NCI-H446 (cell line): ENCODE measurements at places on chromosomes 12 and 14.

GRCh38 chr12:27652174-27652763, 44.0 kb upstream of the REP15 start:
- DNase-seq: peak; percentile 81

DNA sequence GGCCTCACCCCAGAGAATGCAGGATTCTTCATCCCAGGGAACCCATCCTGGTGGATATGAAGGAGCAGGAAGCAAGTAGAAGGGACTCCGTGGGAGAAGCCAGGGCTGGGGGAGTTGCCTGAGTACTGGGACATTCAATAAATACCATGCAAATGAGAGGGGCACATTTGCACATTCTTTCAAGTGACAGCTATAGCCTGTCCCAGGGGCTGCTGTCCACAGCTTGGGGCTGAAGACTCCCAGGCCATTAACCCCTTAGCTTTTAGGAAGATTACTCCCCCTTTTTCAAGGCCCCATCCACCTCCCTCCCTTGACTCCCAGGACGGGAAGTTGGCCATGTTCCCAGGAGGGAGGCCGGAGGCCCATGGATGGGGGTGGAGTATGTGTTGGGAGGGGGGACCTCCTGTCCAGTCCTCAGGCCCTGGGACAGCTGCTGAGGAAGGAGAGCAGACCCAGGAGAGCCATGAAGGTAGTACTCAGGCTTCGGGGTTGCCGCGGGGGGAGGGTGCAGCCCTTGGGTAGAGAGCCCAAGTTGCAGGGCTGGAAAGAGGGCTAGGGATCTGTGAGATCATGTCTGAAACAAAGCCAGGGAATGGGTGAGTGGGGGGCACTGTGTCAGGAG, 974 bp upstream of the TNS2 start:
- DNase-seq: no peak

DNA sequence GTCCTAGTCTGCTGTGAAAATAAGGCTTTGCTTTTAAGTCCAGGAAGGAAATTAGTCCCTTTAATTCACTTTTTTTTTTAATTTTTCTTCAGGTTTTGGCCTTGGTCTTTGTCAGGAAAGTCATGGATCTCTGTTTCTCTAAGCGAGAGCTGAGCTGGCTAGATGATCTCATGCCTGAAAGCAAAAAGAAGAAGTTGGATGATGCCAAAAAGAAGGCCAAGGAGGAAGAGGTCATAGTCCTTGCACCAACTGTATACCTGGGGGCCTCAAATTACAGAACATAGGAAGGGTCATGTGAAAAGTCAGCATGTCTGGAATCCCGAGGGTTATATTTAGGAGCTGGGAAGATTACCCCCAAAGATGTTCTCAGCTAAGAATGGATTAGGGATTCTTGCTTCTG, 72.3 kb downstream of the SLC4A8 start:
- DNase-seq: no peak

DNA sequence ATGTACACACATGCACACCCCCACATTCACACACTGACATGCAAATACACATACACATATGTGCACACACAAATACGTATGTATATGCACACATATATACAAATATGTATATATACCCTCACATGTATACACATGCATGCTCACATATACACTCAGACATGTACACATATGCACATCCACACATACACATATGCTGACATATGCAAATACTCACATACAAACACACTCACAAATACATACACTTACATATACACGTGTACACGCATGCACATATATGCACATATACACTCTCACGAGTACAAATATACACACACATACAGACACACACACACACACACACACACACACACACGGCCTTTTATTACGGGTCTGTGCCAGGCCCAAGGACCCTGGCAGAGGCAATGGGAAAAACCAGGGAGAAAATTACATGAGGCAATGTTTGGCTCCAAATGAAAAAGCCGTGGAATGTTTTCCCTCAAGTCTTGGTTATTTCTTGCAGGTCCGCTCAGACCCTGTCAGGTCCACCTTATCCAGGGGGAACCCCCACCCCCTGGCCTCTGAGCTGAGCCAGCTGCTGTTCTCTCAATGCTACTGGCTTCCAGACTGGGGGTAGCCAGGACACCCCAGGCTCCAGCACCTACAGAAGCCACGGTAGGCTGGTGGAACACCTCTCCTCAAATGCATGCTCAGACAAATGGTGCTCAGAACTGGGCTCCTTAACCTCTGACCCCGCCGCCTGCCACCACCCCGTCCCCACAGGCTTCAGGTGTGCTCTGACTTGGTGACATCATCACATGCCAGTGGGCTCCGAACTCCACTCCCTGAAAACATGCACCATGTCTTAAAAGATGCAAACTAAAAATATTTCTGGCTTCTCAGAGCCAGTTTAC, 54.7 kb downstream of the BCL11B start:
- no peak for DNase-seq

- DNase-seq: no peak
Observed at GRCh38 chr12:1820191-1820895, at the start of gene LRTM2. Gene LRTM2, plus strand, starts transcription at chr12:1820565. Its CDS starts 7,584 bp downstream, at chr12:1828149.

DNA sequence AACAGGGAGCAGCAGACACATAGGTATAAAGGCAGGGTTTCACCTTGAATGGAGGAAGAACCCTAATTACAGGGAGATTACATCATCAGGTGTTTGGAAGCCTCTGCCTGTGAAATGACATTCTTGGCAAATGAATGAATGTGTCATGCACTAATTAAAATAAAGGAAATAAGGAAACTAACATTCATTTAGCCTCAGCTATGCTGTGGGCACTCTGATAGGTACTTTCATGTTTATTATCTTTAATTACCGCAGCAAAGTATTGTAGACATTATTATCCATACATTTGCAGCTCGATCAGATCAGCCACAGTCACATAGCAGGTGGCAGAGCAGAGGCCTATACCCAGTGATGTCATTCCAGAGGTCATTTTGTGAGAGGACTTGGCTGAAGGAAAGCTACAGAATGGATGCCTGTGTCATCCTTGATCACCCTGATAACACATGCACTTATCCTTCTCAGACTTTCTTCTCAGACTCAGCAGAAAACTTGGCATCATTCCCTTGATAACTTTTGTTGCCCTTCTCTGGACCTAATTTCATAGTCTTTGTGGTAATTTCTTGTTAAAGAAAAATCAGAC, 18.4 kb downstream of the ZNF664 start:
- DNase-seq: no peak

- no peak for DNase-seq
Observed at GRCh38 chr14:73266317-73266716, 29.0 kb downstream of the PAPLN start.

GRCh38 chr12:49092816-49093406, 1.7 kb downstream of the DHH start:
- no peak for DNase-seq

DNA sequence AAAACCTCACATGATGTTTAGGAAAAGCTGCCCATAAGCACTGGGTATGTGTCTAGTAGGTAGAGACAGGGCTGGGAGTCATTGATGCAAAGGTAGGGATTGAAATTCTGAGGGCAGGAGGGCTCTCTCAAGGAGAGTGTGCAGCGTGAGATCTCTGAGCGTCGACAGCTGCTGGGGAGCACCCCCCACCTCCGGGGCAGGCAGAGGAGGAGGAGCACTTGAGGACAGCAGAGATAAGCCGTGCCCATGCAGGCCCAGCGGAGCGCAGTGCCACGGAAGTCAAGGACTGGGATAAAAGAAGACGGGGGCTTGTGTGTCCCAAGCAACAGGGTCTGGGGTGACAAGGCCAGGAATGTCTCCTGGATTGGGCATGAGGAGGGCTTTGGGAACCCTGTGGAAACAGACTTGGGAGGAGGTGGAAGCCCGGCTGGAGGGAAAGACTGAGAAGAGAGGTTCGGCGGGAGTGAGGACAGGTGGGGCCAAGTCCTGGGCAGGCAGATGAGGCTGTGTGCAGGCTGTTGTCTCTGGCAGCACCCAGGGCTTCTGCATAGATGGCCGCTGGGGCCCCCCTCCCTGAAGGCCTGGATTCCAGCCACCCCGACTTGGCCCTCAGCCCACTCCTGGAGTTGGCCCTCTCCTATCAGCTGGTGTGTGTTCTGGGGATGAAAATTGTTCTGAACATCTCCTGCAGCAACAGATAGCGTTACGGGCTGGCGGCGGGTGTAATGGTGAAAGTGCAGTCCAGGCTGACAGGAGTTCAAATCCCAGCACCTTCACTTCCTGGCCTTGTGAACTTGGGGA, 1.9 kb downstream of the CACNA2D4 start:
- peak; percentile 91 for DNase-seq

DNA sequence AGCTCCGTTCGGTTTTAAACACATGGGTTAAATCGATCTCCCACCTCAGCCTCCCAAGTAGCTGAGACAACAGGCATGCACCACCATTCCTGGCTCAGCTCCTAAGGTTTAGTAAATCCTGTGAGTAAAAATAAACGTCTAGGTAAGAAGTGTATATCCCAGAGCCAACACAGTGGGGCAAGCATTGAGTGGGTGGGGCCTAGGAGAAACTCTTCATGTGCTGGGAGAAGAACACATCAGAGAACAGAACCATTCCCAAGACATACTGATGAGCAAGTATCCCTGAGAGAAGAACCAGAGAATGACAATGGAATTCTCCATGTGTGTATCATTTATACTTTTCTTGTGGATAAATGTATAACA, 86.3 kb downstream of the SEC23A start:
- no peak for DNase-seq

GRCh38 chr14:38948171-38948570, 154.9 kb downstream of the SEC23A start:
- DNase-seq: no peak

GRCh38 chr12:62520361-62520760, 53.7 kb downstream of the MON2 start:
- DNase-seq: no peak

GRCh38 chr14:99158646-99159165, 113.3 kb downstream of the BCL11B start:
- DNase-seq: no peak

- DNase-seq: no peak
Observed at GRCh38 chr14:70067810-70068209, 120.9 kb downstream of the SLC8A3 start.

GRCh38 chr14:32986791-32987540, 48.3 kb downstream of the NPAS3 start:
- DNase-seq: no peak

- DNase-seq: no peak
Observed at GRCh38 chr12:81360916-81361315, 283.0 kb downstream of the ACSS3 start.

GRCh38 chr12:89833337-89834252, 125.0 kb upstream of the ATP2B1 start:
- no peak for DNase-seq

DNA sequence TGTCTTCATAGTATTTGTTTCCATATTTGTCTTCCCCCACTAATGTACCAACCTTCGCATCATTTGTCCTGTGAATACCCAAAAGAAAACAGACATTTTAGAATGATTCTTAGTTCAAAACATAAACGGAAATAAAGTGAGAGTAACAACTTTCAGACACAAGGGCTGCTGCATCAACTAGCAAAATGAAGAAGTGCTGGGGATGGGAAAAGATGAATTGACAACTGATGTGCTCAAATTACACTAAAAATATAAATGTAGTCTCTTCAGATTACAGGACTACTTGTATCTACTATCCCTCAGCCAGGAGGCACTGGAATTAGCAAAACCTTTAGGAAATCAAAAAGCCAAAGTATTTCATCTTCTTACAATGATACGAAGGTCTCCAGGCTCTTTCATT, 743 bp downstream of the NDUFA12 start:
- no peak for DNase-seq

- DNase-seq: peak; percentile 96
Observed at GRCh38 chr14:51337520-51337919, 97.5 kb downstream of the TMX1 start.

GRCh38 chr12:114404926-114405518, 922 bp downstream of the TBX5 start:
- DNase-seq: no peak

DNA sequence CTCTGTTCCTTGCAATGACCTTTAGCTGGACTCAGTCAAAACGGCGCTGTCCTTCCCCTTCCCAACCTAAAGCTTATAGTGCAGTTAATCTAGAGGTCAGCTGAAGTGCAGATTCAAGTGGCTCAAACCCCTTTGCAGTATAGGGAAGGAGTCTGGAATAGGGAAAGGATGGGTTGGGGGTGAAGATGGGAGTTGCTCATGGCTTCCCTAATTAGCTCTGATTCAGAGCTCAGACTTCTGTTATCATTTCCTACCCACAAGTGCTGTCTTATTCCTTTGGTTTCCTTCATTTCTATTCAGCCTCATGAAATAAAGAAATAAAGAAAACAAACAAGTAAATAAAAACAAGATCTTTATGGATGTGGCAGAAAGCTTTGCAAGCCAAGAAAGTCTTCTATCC, 264.0 kb upstream of the HMGA2 start:
- DNase-seq: no peak

DNA sequence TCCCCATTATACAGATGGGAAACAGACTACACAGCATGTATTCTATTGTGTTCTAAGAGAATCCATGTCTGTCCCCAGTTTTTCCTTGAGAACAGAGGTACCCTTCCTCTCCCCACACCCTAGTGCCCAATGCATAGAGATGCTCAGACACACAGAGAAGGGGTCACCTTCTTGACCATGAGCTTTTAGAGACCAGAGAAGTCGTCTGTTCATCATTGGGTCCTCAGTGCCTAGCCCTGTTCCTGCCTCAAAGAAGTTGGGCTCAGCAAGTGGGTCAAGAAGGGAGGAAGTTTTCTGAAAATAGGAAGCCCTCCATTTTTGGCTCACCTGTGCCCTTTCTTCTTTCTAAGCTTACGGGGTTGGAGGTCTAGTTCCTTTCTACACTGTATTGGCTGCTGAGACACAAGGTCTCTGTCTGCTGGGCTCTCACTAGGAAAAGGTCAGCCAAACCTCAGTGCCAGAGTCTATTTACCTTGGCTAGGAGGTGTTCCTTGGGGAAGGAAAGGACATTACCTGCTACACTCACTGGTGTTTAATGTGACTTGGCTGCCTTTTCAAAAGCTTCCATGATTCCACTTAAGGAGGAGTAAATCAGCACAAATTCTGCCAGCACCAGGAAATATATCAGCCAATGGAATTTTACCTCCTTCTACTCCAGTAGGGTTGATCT, 198.5 kb upstream of the PWP1 start:
- no peak for DNase-seq

- DNase-seq: no peak
Observed at GRCh38 chr14:74568911-74569310, 43.1 kb downstream of the LTBP2 start.

DNA sequence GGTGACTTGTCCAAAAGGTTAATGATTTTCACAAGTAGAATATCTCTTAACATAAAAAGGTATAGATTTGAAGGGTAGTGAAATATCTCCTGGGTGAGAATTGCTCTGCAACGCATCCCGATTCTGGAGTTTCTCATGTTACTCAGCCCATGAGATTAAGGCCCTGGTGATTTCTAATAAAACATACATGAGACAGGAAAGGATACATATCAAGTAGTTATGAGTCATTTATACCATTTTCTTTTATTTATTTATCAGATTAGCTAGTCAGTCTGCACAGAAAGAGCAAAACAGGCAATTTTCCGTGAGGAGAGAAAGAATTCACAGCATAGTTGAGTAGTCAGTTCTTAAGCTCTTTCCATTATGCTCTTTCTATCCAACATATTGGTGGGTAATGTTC, 535.6 kb upstream of the ATP2B1 start:
- no peak for DNase-seq

- DNase-seq: no peak
Observed at GRCh38 chr12:18975933-18976332, 153.6 kb upstream of the PLEKHA5 start.

- DNase-seq: no peak
Observed at GRCh38 chr14:35229792-35230089, 62.4 kb upstream of the PSMA6 start.

- DNase-seq: no peak
Observed at GRCh38 chr14:50719911-50720759, 52.0 kb upstream of the SAV1 start.
